ENCODE measurements at places on chromosomes 6 and 20. TPM values are rescaled to one million over a fixed set of nuclear protein-coding genes. Genes with fewer than 3 reads are reported as not detected.

FLRT3 gene
- polyA plus RNA-seq = 0.08 TPM

CHMP4B gene
- 127 TPM for polyA plus RNA-seq

- DNase-seq = no peak
Measured at GRCh38 chr6:56771189-56771588, 128.5 kb upstream of the DST start.

- DNase-seq = no peak
Measured at GRCh38 chr6:39330057-39330456, 7.6 kb upstream of the KCNK16 start.

DNA sequence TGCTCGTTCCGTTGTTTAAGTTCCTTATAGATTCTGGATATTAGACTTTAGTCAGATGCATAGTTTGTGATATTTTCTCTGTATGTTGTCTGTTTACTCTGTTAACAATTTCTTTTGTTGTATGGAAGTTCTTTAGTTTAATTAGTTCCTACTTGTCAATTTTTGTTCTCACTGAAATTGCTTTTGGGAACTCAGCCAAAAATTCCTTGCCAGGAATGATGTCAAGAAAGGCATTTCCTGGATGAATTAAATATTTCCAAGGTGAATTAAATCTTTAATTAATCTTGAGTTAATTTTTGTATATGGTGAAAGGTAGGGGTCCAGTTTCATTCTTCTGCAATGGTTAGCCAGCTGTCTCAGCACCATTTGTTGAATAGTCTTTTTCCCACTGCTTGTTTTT is 406.2 kb upstream of the NOX3 start:
- no peak for DNase-seq

- DNase-seq = no peak
Measured at GRCh38 chr6:39421383-39422225, 99.1 kb upstream of the KCNK16 start.

GRCh38 chr6:161235776-161236633 is 37.9 kb downstream of the AGPAT4 start:
- no peak for DNase-seq

- no peak for DNase-seq
Measured at GRCh38 chr6:85551264-85551663, 42.4 kb downstream of the SNX14 start.

- no peak for DNase-seq
Measured at GRCh38 chr6:56403745-56404144, 156.4 kb upstream of the COL21A1 start.
